ENCODE measurements at places on chromosomes 3 and 15.

DNA sequence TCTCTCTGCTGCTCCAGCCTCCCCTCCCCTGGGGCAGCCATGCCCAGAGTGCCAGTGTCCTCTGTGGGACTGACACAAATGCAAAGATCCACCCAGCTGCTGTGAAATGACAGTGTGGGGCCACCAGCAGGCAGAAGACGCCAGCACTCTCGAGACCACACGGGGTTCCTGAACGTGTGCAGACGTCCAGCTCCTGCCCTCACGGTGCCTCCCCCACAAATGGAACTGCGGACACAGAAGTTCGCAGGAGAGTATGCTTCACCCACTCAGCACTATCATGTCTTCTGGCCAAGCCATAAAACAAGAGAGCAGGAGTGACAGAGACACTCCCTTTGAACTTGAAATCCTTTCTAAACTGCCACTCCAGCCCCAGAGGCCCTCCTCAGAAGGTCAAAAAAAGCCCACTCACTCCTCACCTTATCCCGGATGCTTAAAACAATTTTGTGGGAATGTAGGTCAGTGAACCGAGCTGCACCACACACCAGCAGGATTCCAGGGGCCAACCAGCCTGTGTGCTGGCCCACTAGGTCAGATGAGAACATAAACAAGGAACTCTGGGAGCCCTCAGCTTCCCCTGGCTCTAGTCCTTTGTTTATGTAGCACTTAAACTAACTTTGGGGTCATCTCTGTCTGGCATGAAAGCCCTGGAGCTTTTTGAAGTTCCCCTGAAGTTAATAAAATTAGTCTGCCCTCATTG, 112.6 kb downstream of the DNAJB8 start:
- DNase-seq, result peak; percentile 87
- peaks cover 19% of the 10 kb centered on the region for H3K4me1 ChIP-seq
- no peak overlapping the region for H3K27ac ChIP-seq
- H3K36me3 ChIP-seq, result peaks cover 5% of the 10 kb centered on the region

DNA sequence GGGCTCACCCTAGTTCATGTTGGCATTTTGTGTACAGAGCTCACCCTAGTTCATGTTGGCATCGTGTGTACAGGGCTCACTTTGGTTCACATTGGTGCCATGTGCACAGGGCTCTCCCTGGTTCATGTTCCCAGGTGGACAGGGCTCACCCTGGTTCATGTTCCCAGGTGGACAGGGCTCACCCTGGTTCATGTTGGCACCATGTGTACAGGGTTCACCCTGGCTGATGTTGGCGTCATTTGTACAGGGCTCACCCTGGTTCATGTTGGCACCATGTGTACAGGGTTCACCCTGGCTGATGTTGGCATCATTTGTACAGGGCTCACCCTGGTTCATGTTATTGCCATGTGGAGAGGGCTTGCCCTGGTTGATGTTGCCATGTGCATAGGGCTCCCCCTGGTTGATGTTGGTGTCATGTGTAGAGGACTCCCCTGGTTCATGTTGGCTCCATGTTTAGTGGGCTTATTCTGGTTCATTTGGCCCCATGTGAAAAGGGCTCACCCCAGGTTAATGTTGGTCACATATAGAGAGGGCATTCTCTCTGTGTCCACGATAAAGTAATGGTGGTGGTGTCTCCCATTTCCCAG, 31.7 kb upstream of the NR2C2 start:
- H3K4me1 ChIP-seq, result no peaks in the 10 kb centered on the region
- peaks cover 58% of the 10 kb centered on the region for H3K27me3 ChIP-seq
- no peak for DNase-seq
- H3K27ac ChIP-seq, result no peak overlapping the region
- H3K36me3 ChIP-seq, result no peaks in the 10 kb centered on the region

GRCh38 chr3:170804078-170804477, 65.9 kb downstream of the RPL22L1 start:
- H3K36me3 ChIP-seq, result no peaks in the 10 kb centered on the region
- H3K27me3 ChIP-seq, result no peaks in the 10 kb centered on the region
- no peak overlapping the region for H3K4me3 ChIP-seq
- H3K4me1 ChIP-seq, result no peaks in the 10 kb centered on the region
- peak; percentile 20 for DNase-seq
- no peak overlapping the region for H3K27ac ChIP-seq

GRCh38 chr3:52370531-52370930, 54.4 kb downstream of the DNAH1 start:
- H3K27me3 ChIP-seq, result peaks cover 45% of the 10 kb centered on the region
- no peak overlapping the region for H3K4me3 ChIP-seq
- H3K27ac ChIP-seq, result no peak overlapping the region

DNA sequence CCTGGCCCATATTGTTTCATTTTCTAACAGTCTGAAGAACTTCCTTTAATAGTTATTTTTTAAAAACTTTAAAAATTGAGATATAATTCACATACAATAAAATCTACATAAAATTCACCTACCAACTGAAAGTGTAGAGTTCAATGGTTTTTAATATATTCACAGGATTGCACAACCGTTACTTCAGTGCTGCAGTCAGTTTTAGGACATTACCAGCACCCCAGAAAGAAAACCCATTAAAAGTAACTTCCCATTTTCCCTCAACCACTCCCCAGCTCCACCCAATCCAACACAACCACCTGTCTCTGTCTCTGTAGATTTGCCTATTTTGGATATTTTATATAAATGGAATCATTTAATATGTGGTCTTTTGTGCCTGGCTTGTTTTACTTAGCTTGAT, 29.6 kb downstream of the MGA start:
- H3K27ac ChIP-seq, result no peak overlapping the region
- H3K27me3 ChIP-seq, result no peaks in the 10 kb centered on the region
- no peaks in the 10 kb centered on the region for H3K4me1 ChIP-seq

DNA sequence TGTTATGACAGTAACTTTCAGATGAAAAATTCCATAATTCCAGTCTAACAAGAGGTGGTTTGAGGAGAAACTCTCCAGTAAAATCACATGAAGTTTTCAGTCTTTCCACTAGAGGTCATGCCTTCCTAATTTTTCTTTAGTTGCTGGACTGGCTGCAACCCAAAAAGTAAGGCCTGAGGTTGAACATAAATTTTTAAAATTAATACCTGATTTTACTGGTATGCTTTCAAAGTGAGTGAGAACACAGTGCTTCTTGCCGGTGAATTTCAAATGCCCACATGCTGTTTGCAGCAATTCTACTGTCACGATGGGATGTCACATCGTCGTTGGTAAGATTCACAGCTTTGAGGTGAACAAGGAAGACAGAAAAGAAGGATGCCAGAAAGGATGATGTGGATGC, 89.0 kb upstream of the FGF12 start:
- no peaks in the 10 kb centered on the region for H3K36me3 ChIP-seq
- no peaks in the 10 kb centered on the region for H3K27me3 ChIP-seq
- H3K27ac ChIP-seq, result no peak overlapping the region
- peak; percentile 71 for DNase-seq
- H3K4me1 ChIP-seq, result peaks cover 10% of the 10 kb centered on the region

- H3K4me3 ChIP-seq, result no peak overlapping the region
- H3K27me3 ChIP-seq, result no peaks in the 10 kb centered on the region
- DNase-seq, result no peak
- peak overlapping the region; percentile 81 for H3K27ac ChIP-seq
These were observed 17.5 kb downstream of the FHIT start for GRCh38 chr3:61233746-61234145.

DNA sequence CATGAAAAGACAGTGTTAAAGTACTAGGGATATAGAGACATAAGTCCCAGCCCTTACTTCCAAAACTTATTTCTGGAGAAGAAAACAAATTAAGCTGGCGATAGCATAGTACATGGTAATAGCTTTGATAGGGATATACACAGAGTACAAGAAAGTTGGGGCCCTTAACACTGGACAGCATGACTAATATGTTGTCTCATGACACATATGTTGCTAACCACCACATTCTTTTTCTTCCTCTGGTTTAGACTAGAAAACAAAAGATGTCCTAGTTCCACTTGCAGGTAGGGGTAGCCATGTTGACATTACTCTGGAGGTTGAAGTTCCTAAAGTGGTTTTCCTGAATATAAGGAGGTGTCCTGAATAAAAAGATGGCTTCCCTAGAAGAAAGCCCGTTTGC, 75.3 kb downstream of the RFX7 start:
- peak; percentile 41 for DNase-seq
- H3K27me3 ChIP-seq, result no peaks in the 10 kb centered on the region
- peaks cover 2% of the 10 kb centered on the region for H3K4me1 ChIP-seq
- H3K36me3 ChIP-seq, result peaks cover 35% of the 10 kb centered on the region
- no peak overlapping the region for H3K27ac ChIP-seq

- peaks cover 86% of the 10 kb centered on the region for H3K36me3 ChIP-seq
- H3K4me3 ChIP-seq, result no peak overlapping the region
- no peak for DNase-seq
These were observed 240.4 kb downstream of the PDZRN3 start for GRCh38 chr3:73384091-73384906.
